CD4-positive, alpha-beta memory T cell (primary cell): ENCODE measurements at places on chromosomes 11 and 22.
A peak's percentile ranks its signal among the peaks of the same experiment; 100 is the strongest.

DNA sequence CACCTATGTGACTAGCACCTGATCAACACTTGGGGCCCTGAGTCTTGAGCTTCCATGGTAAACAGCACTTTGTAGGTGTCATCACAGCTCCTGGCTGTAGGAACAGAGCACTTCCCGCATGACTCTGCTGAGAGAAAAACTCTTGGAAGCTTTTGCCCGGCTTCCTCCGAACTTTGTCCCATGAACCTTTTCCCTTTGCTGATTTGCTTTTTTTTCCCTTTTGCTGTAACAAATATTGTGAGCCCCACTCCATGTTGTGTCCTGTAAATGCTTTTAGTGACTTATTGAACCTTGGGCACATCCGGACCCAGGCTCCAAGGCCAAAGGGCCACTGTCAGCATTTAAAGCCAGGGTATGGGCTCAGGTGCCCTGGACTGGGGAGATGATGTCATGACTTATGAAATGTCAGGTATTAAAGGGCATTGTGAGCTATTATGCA is 391.1 kb downstream of the TENM4 start:
- DNase-seq = no peak

GRCh38 chr11:659532-660085 is 22.5 kb downstream of the DRD4 start:
- DNase-seq = no peak

- DNase-seq = no peak
These were observed 2.7 kb downstream of the APOL2 start for GRCh38 chr22:36236388-36237319.

GRCh38 chr11:726278-727220 is 20.5 kb downstream of the EPS8L2 start:
- peak; percentile 50 for DNase-seq

DNA sequence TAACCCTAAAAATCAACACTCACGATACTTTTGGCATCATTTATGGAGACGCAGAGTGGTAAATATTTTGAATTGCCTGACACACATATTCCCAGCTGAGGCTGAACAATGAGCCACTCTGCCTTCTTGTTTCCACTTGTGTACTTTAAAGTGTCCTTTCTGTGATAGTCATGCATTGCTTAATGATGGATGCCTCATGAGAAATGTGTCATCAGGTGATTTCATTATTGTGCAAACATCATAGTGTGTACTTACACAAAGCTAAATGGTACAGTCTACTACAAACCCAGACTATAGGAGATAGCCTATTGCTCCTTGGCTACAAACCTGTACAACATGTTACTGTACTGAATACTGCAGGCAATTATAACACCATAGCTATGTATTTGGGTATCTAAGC is 44.2 kb downstream of the MRE11 start:
- no peak for DNase-seq

DNA sequence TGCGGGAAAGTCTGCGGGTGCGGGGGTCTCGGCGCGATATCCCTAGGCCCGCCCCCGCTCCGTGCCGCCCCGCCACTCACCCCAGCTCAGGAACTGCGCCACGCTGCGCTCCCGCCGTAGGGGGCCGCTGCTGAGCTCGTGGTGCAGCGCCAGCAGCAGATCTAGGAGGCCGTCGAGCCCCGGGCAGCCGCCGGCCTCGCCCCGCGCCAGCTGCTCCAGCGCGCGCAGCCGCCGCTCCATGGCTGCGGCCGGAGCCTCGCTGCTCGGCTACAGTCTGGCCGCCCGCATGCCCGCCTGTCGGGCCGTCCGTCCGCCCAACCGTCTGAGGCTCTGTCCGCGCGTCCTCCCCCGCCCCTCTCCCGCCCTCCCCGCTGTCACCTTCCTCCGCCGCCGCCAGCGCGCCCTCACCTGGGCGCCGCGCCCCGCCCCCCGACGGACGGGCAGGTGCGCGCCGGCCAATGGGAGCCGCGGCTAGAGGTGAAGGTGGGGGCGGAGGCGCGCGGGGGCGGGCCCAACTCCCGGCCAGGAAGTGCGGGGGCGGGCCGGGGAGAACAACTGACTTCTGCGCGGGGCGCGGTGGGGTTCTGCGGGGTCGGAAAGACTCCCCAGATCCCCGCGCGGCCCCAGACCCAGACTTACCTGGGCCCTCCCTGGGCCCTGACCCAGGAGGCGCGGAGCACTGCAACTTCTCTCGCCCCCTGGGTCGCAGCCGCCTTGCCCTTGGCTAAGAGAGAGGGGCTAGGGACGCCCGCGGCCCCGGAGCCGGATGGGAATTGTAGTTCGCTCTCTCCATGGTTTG is at the start of gene CDC42BPG:
Gene CDC42BPG (minus strand): TSS at position 324 of the 799 bp plus-strand sequence. CDS start 84 bp downstream, at position 240.
- peak; percentile 76 for DNase-seq

DNA sequence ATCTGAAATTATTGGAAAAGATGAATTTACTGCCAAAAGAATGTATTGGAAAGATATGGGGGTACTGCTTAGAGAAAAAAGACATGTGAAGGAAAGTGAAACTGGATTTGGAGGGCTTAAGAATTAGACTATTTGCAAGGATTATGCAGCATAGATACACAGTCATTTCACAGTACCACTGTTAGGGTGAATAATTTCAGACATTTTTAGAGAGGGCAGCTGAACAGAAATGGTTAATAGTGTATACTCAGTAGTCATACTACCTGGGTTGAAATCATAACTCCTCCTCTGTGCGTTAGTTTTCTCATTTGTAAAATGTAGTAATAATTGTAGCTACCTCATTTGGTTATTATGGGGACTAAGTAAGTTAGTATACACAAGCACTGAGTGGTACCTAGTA is 33.0 kb downstream of the GAS2 start:
- DNase-seq = no peak

GRCh38 chr11:111500481-111500880 is 11.7 kb downstream of the BTG4 start:
- no peak for DNase-seq

DNA sequence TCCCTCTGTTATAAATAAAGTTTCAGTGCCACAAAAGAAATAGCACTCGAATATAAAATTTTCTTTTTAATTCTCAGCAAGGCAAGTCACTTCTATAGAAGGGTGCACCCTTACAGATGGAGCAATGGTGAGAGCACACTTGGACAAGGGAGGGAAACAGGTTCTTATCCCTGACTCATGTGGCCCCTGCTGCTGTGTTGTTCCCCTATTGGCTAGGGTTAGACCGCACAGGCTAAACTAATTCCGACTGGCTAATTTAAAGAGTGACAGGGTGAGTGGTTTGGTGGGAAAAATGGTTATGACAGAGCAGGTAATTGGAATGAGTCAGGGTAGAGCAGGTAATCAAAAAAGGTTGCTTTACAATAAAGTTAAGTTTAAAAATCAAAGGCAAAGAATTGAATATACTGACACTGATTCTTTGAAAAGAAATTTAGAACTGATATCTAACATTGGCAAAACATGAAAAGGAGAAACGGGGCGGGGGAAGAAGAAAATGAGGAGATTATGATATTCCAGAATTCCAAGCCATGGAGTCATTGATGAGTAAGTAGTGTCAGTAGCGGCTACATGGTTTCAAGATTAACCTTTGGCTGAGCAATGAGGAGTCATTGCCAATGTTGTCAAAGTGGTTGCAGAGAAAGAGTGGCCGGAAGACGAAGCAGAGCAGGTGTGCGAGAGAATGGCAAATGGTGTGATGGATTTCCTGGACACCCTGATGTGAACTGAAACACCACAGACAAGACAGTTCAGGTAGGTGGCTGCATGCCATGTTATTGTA is 48.4 kb upstream of the MRGPRX1 start:
- DNase-seq = no peak

- no peak for DNase-seq
These were observed 22.4 kb downstream of the CCDC82 start for GRCh38 chr11:96367342-96367741.

GRCh38 chr11:120869516-120870011 is 154.3 kb upstream of the TBCEL start:
- no peak for DNase-seq

- no peak for DNase-seq
These were observed 855.8 kb upstream of the LRRC4C start for GRCh38 chr11:42315267-42315666.

DNA sequence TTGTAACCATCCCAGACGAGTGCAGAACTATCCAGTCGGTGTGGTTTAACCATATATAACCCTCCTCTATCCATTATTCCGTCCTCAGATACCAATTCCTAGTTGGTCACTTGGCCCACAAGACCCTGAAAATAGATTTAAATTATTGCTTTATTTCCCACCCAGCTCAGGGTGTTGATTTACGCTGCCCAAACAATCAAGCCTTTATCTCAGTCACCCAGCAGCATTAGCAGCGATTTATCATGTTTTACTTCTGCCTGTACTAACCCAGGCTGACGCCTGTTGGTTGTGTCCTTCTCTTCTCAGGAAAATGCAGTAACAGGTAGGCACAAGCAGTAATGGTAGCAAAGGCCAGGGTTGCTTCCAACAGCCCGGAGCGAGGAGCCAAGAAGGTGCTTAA is 81.2 kb downstream of the DSCAML1 start:
- no peak for DNase-seq

GRCh38 chr11:92735039-92735438 is 234.4 kb upstream of the MTNR1B start:
- no peak for DNase-seq

- DNase-seq = no peak
These were observed 168.8 kb upstream of the CADM1 start for GRCh38 chr11:115672999-115673411.

DNA sequence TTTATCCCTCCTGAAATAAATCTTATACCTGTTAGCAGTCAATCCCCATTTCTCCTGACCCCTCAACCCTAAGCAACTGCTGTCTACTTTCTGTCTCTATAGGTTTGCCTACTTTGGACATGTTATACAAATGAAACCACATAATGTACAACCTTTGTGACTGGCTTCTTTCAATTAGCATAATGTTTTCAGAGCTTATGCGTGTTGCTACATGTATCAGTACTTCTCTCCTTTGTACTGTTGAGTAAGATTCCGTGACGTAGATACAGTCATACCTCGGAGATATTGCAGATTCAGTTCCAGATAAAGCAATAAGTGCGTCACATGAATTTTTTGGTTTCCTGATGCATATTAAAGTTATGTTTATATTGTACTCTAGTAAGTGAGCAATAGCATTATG is 127.3 kb downstream of the MORC2 start:
- DNase-seq = no peak

DNA sequence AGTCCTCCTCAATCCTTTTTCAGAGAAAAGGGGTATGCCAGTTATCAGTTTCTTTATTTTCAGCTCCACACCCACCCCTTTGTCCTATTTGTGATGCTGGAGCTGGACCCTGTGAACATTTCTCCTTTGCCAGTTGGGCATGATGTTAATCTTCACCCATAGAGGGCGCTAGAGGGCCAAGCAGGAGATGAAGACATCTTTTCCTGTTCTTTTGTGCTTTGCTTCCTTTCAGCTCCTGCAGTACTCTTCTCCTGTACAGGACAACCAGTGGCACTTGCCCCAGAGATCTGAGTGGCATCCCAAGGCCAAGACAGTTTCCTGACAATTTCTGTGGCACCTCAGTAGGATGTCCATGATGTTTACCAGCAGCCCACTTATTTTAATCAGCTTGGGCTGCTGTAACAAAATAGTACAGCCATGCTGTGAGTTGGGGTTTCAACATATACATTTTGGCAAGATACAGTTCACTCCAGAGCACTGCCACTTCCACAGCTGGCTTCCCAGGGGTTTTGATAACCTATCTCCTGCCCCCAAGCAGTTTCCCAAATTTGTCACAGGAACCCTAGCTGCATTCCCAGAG is 4.6 kb downstream of the SAA2 start:
- DNase-seq = peak; percentile 71

- no peak for DNase-seq
These were observed 2.0 kb downstream of the USH1C start for GRCh38 chr11:17542249-17542648.

DNA sequence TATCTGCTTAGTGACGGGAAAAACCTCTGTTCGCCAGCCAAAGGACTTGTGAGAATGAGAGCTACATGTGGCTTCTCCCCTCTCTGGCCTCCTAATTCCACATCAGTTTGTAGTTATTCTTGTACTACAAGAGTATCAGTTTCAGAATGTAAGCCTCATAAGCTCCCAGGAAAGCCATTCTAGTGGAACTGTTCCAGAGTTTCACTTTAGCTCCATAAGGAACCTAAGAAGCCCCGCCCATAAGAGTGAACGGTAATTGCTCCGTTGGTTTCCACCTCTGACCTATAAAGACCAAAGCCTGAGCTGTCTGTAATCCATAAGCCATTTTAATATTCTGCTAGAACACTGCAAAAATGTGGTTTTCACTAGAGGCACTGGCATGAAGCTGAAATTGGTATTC is 53.0 kb downstream of the SIK3 start:
- no peak for DNase-seq

GRCh38 chr11:96339706-96340554 is 3.1 kb downstream of the MAML2 start:
- no peak for DNase-seq

GRCh38 chr11:6828103-6828502 is 17.4 kb upstream of the OR10A5 start:
- no peak for DNase-seq

GRCh38 chr11:78432058-78432515 is 14.5 kb upstream of the GAB2 start:
- DNase-seq = no peak

DNA sequence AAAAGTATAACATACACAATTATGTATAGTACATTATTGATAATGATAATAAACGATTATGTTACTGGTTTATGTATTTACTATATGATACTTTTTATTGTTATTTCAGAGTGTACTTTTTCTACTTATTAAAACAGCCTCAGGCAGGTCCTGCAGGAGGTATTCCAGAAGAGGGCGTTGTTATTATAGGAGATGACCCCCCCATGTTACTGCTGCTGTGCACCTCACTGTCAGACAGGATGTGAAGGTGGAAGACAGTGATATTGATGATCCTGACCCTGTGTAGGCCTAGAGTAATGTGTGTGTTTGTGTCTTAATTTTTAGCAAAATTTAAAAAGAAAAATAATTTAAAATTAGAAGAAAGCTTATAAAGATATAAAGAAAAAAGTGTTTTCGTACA is 57.6 kb downstream of the REXO2 start:
- no peak for DNase-seq
